ENCODE measurements at places on chromosomes 16 and 17.

DNA sequence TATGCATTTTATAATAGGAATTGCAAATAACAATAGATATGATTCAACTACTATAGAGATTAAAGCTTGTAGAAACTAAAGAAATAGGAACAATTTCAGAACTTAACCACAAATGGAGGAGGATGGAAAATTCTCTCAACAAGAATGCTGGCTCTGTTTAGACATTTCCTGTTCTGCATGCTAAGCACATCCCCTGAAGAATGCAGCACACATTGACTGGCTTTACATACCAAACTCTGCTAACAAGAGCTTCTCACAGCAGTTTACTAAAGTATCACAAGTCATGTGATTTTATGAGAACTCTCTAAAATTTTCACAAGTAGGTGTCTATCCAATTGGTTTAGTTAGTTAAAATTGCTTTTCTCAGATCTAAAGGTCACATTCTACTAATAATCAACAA, 85.2 kb downstream of the SPAG9 start:
- DNase-seq: no peak

DNA sequence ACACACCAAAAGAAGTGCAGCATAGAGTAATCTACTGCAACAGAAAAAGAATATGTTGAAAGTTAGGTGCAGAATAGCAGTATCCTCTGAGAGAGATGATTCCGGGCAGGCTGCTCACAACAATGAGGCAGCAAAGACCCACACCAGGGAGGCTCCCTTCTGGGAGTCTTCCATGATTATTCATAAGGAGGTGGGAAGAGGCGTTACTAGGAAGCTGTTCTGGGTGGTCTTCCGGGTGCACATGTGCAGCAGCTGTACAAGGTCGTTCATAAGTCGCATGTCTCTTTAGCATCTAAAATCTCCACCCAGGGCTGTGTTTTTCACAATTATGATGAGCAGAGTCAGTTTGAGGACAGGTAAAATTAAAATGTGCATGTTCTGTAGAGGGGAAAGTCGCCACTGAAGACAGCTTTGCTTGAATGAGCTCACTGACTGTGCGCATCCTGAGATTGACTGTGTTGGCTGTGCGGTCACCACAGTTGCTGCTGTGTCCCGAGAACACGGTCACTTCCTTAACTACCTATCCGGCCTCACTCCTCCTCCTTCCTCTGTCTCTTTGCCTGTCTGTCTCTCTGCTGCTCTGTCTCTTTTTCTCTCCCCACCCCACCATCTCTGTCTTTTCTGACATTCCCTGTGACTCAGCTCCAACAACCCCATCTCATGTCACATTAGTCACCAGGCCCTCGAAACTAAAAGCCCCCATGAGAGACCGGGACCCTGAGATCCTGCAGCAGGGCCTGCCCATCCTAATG, 125.5 kb upstream of the HSBP1 start:
- no peak for DNase-seq

- no peak for DNase-seq
Measured at GRCh38 chr17:6796017-6796886, 20.2 kb downstream of the FBXO39 start.

GRCh38 chr17:30908717-30909420, 2.8 kb upstream of the TEFM start:
- DNase-seq: no peak

GRCh38 chr17:59423137-59423724, 91.8 kb downstream of the YPEL2 start:
- no peak for DNase-seq

GRCh38 chr17:81651692-81652091, 4.7 kb downstream of the PDE6G start:
- DNase-seq: no peak

DNA sequence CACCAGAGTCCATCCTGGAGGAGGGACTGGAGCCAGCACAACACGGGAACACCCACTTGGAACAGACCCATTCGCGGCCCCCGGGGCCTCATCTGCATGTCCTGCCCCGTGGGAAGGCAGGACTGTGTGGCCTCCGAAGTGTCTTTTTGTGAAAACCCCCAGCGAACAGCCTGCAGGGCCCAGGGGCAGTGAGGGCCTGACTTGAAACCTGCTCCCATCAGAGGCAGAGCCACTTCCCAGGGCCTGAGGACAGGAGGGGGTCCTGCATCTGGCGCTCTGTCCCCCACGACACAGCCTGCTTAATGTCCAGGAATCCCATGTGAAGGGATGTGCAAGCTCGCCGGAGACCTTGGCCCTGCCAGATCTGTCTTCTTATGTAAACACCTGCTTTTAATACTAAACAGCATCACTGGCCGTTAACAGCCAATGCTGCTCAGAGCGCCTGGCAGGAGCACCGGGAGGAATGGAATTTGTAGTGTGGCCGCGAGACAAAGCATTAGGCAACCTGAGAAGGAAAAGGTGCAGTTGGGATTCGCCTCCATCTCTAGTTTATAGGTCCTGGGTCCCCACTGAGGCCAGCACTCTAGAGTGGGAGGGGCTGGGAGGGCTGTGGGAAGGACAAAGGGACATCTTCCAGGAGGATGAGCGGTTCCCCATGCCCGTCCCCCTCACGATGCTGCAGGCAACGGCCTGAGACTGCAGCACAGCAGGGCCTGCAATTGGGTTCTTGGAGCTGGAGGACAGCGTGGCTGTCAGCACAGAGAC, 9.6 kb upstream of the EVPL start:
- DNase-seq: no peak

GRCh38 chr16:82843606-82844271, 217.0 kb downstream of the CDH13 start:
- DNase-seq: no peak
